ENCODE measurements at places on chromosomes 11 and 22.

- DNase-seq = no peak
These were observed 46.7 kb downstream of the RBFOX2 start for GRCh38 chr22:35981900-35982299.

- DNase-seq = no peak
These were observed 21.9 kb downstream of the PRR5L start for GRCh38 chr11:36317992-36318391.

DNA sequence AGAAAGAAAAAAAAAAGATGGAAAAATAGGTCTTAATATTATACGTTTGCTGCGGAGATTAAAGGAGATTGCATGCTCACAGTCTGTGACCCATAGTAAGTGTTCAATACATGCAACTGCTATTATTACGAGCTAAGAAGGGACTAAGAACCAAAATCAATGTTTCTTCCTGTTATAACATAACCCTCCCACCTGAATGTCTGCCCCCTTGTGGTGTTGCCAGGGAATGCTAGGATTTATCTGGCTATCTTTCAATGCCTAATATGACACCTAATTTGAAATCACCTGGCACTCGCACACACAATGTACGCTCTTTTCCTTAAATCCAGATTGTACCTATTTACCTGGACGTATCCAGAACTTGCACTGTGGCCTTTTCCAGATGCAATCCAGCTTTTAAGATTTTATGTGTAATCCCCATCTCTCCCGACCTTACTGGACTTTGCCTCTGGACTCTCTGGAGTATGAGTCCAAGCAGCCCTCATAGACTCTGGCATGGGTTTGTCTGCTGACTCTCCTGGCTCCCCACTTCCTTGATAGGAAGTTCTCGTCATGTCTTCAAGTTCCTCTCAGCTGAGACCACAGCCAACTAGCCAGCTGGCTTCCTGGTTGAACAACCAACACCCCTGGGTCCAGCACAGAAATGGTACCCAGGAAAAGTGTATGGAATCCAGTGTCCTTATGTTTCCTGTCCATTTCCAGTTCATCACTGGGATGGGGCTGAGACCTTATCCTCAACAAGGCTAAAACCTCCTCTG lies 151.5 kb downstream of the CCDC34 start:
- no peak for DNase-seq

GRCh38 chr11:119169282-119169719 lies 776 bp downstream of the NLRX1 start:
- no peak for DNase-seq

DNA sequence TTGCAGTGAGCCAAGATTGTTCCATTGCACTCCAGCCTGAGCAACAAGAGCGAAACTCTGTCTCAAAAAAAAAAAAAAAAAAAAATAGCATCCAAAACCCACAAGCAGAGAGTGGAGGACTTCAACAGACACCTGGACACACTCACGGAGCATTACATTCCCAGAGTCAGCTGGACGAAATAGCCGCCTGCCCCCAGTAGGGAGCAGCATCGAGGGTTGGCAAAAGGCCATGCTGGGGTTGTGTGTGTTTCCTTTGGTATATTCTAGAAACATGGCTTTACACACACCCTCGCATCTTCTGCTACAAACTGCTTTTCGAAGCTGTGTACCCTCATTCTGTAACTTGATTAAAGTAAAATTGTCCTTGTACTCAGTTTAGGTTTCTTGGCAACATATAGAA lies 5.3 kb downstream of the ADA2 start:
- no peak for DNase-seq

DNA sequence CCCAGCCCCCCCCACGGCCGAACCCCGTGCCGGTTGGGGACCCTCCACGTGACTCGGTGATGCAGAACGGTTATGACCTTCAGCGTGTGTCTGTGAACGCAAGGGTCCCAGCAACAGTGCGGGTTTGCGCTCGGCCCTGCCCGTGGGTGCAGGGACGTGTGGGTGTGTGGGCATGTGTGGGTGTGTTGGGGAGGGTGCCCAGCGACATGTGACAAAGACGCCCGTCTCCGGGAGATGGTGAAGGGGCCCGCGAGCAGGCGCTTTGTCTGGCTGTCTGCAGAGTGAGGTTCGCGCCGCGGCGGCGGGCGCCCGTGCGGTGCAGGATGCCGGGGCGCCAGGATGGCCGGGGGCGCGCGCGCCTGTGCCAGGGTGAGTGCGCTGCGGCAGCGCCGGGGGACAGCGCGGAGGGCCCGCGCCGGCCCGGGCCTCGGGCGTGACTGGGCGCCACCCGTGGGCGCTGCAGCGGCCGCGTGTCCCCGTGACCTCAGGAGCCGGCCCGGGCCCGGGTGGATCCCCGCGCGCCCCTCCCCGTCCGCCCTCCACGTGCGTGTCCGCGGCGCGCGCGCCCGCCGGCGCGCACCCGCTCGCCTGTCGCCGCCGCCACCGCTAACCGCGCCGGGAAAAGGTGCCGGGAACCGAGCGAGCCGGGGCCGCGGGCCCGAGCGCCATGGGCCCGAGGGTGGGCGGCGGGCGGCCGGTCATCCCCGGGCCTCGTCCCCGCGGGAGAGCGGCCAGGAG lies at the start of gene LRFN4:
LRFN4 (plus strand) TSS at position 569 of the 738 bp plus-strand sequence. CDS start 681 bp downstream, outside the sequence.
- DNase-seq = peak; percentile 60

GRCh38 chr22:37077802-37078448 lies 26.4 kb downstream of the KCTD17 start:
- DNase-seq = peak; percentile 71

DNA sequence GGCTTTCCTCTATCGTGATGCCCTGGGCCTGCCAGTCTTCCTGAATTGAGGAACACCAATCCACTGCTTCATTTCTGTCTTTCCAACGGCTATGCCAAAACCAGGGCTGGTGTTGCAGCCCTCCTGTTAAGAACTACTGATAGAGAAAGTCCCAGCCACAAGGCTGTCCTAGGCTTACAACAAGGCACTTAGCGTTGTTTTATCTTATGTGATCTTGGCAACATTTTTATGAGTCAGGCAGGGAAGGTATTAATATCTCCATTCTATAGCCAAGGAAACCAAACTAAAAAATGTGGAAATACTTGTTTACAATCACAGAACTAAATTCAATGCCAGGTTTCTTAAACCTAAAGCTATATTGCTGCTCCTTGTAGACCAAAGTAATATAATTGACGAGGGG lies 89.9 kb upstream of the AMOTL1 start:
- no peak for DNase-seq

- DNase-seq = no peak
These were observed 789.4 kb upstream of the KIRREL3 start for GRCh38 chr11:127789927-127790326.

DNA sequence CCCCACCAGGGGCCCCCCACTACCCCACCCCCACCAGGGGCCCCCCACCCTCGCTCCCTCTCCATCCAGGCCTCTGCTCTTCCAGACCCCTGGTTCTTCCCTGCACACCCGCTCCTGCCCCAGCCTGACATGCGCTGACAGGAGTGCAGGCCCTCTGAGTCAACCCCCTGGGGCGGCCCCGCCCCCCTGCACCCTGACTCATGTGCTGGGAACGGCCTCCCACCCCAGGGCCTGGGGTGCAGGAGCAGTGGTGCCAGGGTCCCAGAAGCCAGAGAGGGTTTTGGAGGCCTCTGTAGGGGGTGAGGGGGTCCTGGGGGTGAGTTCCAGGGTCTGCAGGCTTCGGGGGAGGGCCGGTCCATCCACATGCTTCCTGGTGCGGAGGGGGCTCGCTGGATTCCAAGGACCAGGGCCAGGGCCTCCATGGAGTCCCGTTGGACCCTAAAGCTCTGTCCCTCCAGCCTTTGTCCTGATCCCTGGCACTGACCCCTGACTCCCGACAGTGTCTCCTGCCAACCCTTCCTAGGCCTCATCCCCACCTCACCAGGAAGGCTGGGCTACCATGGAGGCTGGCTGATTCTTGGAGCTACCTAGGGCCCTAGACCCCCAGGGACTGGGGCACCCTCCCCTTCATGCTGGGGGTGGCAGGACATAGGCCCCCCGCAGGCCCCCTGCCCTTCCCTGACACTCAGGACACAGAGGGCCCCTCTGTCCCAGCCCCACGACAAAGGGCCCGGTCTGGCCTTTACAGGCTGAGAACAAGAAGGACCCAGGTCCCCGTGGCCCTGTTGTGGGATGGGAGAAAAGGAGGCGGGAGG lies 583 bp upstream of the PKP3 start:
- no peak for DNase-seq

- DNase-seq = no peak
These were observed 24.0 kb upstream of the P2RY2 start for GRCh38 chr11:73194034-73194507.

DNA sequence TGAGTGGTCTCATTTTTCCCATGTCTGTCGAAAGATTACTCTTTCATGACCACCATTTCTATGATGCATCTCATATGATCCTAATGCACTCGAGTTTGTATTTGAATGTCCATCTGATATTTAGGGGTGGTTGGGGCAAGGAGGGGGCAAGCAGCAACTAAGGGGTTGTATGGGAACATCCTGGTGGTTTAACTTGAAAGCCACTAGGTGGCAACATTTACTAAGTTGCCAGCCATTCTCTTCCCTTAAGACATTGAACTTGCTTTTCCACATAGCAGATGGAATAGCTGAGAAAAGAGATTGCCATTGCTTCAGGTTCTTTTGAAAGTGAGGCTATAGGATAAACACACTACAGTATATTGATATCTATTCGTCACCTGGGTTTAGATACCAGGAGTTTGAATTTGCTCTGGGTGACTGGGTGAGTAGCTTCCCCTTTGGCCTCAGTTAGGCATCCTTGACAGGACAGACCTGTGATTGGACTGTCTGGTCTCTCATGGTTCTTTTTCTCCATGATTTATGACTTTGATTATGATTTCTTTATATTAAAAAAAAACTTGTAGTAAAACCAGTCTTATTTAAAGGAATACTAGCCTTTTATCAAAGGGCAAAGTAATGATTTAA lies 32.4 kb downstream of the NF2 start:
- DNase-seq = no peak

DNA sequence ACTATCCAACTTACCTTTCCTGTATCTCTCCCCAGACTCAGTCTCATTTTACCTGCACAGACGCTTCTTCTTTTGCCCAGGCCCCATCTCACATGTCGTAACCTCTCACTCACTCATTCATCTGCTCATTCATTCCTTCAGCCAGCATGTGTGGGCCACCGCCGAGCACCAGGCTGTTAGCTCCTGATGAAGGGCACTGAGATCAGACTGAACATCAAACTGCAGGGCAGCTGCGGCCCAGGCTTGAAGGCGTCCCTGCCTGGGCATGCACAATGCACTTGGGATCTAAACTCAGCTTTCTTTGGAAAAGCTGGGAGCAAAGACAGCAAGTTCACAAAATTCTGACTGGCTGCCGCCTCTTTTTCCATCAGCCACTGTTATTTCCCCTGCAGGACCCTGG lies 1456.3 kb downstream of the BRD1 start:
- DNase-seq = no peak

- no peak for DNase-seq
These were observed 102.7 kb downstream of the COMMD9 start for GRCh38 chr11:36186340-36187175.

GRCh38 chr11:128463371-128463829 lies 124.0 kb downstream of the ETS1 start:
- DNase-seq = no peak

GRCh38 chr11:75673977-75674582 lies 5.2 kb upstream of the MAP6 start:
- DNase-seq = no peak

- no peak for DNase-seq
These were observed 755 bp downstream of the NRIP3 start for GRCh38 chr11:9002920-9003572.

DNA sequence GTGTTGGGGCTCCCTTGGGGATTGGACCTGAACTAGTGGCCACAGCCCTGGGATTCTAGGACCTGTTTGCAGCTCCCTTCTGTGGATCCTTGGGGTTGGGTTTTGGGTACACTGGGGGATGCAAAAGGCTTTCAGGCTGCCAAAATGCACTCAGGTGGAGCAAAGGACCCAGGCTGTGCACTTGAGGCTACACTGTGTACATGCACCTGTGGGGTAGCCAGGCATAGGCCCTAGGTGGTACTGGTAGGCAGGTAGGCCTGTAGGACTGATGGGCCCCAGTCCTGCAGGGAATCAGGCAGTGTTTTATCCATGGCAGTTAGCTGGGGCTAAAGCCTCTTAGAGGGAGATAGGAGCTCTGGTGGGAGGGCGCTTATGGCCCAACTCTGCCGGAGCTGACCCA lies 542.3 kb downstream of the LUZP2 start:
- DNase-seq = no peak

- DNase-seq = no peak
These were observed 1.0 kb downstream of the RASSF10 start for GRCh38 chr11:13009921-13010748.

GRCh38 chr11:59302991-59303390 lies 55.7 kb upstream of the OR5AN1 start:
- no peak for DNase-seq

GRCh38 chr22:29080106-29080975 lies 7.5 kb downstream of the KREMEN1 start:
- DNase-seq = no peak

DNA sequence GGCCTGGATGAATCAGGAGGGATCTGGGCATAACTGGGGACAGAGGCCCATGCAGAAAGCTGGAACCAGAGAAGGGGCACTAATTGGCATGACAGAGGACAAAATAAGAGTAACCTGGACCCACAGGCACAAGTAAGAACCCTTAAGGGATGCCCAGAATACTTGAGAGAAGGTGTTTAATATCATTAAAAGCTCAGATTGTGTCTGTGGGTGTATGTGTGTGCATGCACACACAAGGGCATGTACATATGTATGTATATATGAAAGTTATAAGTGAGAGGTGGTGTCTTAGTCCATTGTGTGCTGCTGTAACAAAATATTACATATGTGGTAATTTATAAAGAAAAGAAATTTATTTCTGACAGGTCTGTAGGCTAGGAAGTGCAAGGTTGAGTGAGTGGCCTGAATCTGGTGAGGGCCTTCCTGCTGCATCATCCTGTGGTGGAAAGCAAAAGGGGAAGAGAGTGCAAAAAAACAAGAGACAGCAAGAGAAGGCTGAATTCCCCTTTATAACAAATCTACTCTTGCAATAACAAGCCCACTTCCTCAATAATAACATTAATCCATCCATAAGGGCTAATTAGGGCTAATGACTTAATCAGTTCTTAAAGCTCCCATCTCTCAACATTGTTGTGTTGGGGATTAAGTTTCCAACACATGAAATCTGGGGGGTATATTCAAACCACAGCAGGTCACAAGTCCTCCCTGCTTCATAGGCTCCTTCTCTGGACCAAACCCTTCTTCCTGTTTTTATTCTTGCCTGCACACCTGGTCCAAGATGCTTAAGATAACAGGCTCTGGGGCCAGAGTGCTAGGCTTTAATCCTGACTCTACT lies 68.3 kb upstream of the POU2AF2 start:
- no peak for DNase-seq

DNA sequence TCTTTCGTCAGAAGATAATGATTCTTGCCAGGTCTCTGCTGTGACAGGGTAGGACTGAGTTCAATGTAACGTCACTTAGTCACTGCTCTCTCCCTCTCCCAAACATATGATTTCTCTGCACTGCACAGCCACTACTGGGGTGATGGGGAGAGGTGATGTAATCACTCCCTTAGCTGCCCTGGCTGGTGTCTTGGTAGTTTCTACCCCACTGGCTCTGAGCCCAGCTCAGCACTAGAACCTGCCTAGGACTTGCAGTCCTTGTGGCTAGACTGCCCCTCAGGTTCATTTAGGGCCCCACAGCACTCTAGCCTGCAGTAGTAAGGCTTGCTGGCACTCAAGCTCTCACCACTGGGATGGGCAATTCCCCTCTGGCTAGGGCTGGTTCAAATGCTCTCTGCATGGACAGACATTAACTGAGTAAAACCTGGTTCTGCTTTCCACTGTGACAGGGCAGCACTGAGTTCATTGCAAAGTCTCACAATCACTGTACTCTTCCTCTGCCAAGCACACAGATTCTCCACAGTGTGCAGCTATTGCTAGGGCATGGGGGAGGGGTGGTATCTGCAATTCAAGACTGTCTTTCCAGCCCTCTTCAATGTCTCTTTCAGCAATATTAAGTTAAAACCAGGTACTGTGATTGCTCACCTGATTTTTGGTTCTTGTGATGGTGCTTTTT lies 571.4 kb upstream of the FAT3 start:
- no peak for DNase-seq
